ENCODE measurements at places on chromosomes 3 and 15.

DNA sequence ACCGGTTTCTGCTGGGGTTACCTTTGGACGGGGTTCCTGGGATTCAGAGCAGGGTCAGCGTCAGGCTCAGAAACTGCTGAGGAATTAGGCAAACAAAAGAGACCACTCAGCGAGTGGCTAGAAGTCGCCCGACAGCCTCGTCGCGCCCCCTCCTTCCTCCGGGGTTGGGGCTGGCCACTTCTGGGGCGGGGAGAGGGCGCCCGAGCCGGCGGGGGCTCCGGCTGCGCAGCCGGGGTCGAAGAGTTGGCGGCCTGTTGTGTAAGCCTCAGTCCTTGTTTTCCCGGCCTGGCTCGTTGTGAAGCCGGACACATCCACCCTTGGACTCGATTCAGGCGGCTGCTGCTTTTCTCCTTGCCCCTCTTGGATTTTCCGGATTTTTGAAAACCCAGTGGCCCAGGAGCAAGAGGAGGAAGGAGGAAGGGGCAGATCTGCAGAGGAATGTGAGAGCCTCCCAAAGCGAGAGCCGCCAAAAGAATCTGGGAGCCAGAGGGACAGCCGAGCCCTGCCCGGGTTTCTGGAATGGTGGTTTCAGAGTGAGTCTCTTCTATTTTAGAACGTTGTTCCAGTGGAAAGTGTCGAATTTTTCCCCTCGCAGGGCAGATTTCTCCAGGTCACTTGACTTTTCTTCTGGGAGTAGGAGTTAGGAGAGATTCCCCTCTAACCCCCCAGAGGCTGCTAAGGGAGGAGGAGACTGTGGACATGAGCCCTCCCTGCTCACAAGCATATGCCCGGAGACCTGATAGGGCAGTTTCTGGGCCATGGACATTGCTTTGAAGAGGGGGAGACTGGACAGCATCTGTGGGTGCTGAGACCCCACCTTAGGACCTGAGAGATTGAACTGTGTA, 666 bp downstream of the SNX33 start:
- H3K27me3 ChIP-seq: no peaks in the 10 kb centered on the region
- no peak for DNase-seq
- H3K36me3 ChIP-seq: peaks cover 33% of the 10 kb centered on the region
- H3K4me1 ChIP-seq: peaks cover 35% of the 10 kb centered on the region

DNA sequence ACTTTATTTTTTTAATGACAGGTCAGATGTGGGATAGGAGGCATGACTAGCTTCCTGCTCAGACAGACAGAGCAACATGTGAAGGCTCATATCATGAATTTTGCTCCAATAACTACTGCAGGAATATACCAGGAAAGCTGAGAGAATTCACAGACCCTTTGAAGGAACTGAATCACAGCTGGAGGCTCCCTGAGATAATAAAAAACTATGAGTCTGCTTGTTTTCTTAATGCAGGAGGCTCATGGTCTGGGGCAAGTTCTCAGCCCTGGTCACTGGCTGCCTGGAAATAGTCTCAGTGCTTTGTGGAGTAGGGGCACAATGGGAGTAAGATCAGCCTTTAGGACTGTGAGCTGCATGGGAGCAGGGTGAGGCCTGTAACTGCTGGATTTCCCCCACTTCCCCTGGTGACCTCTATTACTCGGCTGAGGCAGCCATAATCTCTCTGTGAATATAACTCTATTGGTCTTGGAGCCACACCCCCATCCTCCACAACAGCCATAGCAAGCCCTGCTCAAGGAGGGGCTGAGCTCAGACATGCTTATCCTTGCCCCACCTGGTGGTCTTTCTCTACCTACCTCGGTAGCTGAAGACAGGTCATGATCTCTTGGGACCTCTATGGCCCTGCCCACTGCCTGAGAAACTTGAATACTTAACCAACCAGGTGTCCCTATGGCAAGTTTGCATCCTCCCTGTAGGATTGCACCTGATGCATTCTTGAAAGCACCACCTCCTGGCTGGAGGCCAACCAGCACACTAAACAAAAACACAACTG, 281.6 kb upstream of the TMCO5A start:
- H3K27me3 ChIP-seq: peaks cover 8% of the 10 kb centered on the region
- H3K27ac ChIP-seq: no peak overlapping the region
- DNase-seq: no peak
- no peaks in the 10 kb centered on the region for H3K36me3 ChIP-seq
- H3K4me3 ChIP-seq: no peak overlapping the region

DNA sequence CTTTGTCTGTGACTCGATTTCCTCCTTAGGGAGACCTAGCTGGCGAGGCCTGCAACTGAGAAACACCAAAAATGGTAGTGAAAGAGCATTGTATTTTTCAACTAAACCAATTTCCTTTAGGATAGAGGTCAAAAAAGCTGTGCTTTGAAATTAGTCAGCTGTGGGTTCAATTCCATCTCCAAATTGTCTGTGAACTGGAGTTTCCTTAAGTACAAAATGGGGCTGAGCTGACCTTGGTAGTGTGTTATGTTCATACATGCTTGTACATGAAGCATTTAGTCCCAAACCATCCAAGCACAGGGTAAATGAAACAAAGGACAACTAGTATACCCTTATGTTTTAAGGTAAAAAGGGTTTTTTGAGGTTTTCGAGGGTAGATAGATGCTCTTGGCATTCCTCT, 99.3 kb downstream of the RARB start:
- H3K4me3 ChIP-seq: no peak overlapping the region
- no peaks in the 10 kb centered on the region for H3K4me1 ChIP-seq

GRCh38 chr3:54599716-54600115, 328.1 kb downstream of the LRTM1 start:
- no peaks in the 10 kb centered on the region for H3K4me1 ChIP-seq
- no peak overlapping the region for H3K4me3 ChIP-seq
- DNase-seq: no peak
- H3K27me3 ChIP-seq: peaks cover 4% of the 10 kb centered on the region

DNA sequence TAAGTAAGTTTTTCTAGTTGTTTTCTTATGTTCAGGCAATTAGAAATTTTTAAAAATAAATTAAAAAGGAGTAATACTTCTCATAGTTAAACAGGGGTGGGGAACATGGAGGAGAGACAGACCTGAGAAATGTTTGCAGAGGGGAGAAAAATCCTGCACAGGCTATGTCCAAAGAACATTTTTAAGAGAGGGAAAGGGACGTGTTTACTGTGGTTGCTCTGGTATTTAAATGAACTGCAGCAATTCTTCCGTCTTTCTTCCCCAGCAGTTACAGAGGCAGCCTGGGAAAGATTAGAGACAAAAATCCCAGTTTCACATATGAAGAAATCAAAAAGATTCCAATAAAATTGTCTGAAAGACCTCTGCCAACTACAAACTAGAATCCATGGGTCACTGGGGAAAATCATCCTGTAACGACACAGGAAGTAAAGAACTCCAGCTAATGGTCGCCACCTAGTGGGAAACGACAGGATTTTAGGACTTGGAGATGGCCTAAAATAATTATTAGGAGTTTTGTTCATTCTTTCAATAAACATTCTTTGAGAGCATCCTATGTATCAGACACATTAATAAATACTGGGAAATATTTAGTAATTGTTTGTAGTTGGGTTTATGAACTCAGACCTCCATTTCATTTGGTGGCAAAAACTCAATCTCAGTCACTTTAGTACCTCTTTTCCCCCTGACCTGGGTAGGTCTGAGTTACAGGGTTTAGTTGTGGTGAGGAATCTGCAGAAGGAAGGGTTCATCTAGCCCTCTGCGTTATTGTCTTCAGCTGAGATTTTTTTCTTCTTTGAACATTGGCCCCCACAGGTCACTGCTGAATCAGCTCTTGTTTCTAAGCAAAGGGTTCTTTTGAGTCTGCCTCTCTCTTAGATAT, 69.9 kb upstream of the GOLIM4 start:
- H3K27ac ChIP-seq: no peak overlapping the region
- no peaks in the 10 kb centered on the region for H3K4me1 ChIP-seq
- H3K36me3 ChIP-seq: no peaks in the 10 kb centered on the region
- DNase-seq: no peak
- H3K4me3 ChIP-seq: no peak overlapping the region

- no peaks in the 10 kb centered on the region for H3K36me3 ChIP-seq
- DNase-seq: no peak
- H3K4me1 ChIP-seq: no peaks in the 10 kb centered on the region
- H3K27me3 ChIP-seq: no peaks in the 10 kb centered on the region
Observed at GRCh38 chr3:131067983-131068382, 41.3 kb downstream of the NEK11 start.

DNA sequence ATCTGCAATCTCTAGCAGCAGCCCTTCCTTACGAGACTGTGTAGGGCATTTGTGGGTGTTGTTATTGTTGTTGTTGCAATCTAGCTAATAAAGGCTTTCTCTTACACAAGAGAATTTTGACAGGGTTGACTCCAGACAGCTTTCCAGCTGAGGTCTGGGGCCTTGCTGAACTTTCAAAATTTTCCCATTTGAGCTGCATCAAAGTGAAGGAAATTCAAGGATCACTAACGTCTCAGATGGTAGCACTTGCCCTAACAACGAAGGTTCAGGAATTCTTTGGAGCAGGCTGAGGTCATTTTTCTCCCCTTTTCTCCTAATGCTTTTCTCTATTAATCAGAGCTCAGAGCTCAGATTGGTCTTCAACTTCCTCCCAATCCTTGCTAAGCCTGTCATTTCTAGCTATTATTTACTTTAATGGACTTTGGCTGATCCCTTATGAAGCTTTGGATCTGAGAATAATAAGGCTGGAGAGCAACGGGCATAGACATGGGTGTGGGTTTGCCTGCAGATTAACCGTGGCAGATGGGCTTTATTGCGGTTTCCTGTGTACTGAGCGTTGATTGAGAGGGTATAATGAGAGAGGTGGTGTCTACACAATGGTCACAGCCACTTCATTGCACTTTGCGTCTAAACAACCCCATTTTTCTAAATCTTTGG, 614.0 kb upstream of the AGTR1 start:
- H3K4me3 ChIP-seq: no peak overlapping the region
- H3K27me3 ChIP-seq: peaks cover 3% of the 10 kb centered on the region
- H3K36me3 ChIP-seq: no peaks in the 10 kb centered on the region
- H3K27ac ChIP-seq: no peak overlapping the region

DNA sequence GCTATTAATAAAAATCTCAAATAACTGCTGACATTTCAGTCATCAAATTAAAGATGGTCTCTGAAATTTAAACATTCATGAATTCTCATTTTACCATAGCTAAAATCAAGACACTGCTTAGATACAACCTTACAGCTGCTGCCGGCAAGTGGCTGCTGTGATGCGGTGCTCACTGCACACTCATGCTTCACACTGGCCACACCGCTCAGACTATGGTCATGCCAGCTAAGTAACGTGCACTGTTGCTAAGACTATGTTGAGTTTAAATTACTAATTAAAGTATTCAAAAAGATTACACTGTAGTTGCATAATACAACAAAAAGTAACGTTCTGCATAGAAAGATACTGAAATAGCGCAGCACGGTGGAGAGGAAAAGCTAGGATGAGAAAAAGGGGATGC, 12.1 kb downstream of the ATP13A3 start:
- H3K4me1 ChIP-seq: peaks cover 21% of the 10 kb centered on the region
- H3K27ac ChIP-seq: no peak overlapping the region
- DNase-seq: no peak
- no peaks in the 10 kb centered on the region for H3K27me3 ChIP-seq
- H3K4me3 ChIP-seq: no peak overlapping the region
- peaks cover 67% of the 10 kb centered on the region for H3K36me3 ChIP-seq

GRCh38 chr15:55782901-55783300, 39.9 kb upstream of the PRTG start:
- H3K27ac ChIP-seq: no peak overlapping the region
- no peaks in the 10 kb centered on the region for H3K4me1 ChIP-seq
- H3K4me3 ChIP-seq: no peak overlapping the region
- no peak for DNase-seq
